ENCODE measurements at places on chromosomes 2 and 18.

DNA sequence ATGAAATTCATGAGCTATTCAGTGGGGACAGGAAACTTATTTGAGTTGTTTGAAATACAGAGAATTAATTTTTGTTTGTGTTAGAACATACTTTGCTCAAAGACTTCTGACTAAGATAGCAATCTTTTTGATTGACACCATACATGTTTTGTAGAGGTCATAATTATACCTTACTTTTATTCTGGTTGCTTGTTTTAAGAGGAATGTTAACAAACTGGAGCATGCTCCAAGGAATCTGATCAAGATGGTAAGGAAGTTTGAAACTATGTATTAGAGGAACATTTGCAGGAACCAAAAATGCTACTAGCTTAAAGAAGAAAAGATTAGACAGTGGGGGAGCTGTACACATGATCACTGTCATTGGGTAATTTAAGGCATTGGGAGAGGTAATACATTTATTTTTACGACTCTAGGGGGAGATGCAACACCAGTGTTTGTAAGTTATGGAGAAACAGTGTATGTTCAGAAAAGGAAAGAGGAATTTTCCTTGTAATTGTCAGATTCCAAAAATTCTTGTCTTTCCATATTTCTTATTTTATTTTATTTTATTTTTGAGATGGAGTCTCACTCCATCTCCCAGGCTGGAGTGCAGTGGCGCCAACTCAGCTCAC is 8.0 kb downstream of the AGFG1 start:
- DNase-seq = no peak

- peak; percentile 30 for DNase-seq
Observed at GRCh38 chr18:29874519-29875098, 1167.9 kb downstream of the DSC3 start.

GRCh38 chr2:219253753-219254589 is at the start of gene TUBA4A:
Gene TUBA4A (minus strand): TSS chr2:219253918. CDS start chr2:219253858, 60 bp downstream.
- DNase-seq = peak; percentile 51

- DNase-seq = no peak
Observed at GRCh38 chr2:207341804-207342203, 176.1 kb upstream of the KLF7 start.

- DNase-seq = peak; percentile 38
Observed at GRCh38 chr2:145598434-145598833, 1078.5 kb upstream of the ZEB2 start.

GRCh38 chr2:197993363-197993762 is 189.0 kb downstream of the PLCL1 start:
- no peak for DNase-seq

GRCh38 chr2:128756365-128756717 is 437.7 kb upstream of the HS6ST1 start:
- DNase-seq = no peak

DNA sequence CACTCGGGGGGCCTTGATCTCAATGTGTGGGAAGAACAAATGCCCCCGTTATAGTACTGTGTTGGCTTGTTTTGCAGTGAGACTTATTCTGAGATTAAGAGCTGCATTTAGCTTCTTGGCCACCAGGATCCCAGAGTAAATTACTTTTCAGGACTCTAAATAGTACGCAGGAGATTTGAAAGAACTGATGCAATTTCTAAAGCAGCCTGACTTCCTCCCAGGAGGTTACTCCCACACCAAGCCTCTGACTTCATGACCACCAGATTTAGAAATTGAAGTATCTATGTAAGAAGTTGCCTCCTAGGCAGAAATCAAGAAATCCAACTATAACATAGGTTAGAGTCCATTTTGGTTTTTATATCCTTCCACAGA is 67.0 kb downstream of the FEZ2 start:
- peak; percentile 33 for DNase-seq

GRCh38 chr2:234061624-234062257 is 11.2 kb downstream of the SPP2 start:
- no peak for DNase-seq

DNA sequence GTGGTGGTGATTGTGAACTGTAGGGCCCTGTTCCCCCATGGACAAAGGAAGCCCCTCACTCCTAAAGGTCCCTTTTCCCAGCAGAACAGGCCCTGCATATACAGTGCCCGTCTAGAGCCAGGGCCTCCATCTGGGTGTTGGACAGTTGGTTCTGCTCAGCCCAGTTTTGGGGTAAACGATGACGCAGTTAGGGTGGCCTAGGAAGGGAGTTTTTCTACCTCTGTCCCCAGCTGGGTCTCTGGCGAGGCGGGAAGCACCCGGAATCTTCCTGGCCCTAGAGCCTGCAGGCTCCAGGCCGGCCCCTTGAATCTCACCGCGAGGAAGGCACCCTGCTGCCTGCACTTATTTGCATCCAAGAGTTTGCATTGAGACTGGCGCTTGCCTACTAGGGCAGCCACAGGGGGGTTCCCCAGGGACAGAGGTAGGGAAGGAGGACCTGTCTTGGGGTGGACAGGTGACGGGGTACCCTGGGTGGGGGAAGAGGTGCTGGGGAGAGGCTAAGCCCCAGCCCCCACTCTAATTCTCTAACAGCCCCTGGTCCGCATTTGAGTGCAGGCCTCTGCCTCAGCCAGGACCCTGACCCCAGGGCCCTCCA is 529 bp upstream of the MTA3 start:
- DNase-seq = peak; percentile 32

DNA sequence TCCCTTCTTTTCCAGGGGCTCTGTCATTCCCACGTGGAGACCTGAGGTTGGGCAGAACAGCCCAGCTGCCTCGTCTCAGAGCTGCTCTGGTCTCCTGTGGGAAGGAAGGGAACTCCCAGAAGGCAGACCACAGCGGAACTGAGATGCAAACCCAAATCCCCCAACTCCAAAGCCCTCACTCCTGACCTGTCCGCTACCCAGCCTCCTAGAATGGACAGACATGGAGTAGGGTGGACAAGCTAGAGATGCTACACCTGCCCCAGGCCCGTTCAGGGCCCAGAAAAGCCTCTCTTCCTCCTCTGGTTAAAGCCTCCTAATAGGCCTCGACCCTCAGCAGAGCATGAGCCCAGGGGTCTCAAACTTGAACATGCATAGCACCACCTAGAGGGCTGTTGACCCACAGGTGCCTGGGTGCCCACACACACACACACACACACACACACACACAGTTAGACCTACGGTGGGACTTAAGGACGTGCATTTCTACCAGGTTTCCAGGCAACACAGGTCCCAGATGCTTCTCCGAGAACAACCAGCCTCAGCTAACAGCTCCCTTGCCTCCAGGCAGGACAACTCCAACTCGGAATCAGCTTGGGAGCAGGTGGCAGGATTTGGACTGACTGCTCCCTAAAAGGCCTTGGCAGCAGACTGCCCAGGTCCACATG is 93.5 kb downstream of the TNS1 start:
- DNase-seq = no peak

- DNase-seq = no peak
Observed at GRCh38 chr2:24466871-24467870, 23.9 kb upstream of the NCOA1 start.

- no peak for DNase-seq
Observed at GRCh38 chr2:184162426-184162825, 435.9 kb upstream of the ZNF804A start.

- peak; percentile 76 for DNase-seq
Observed at GRCh38 chr2:58032016-58032763, 14.4 kb upstream of the VRK2 start.

DNA sequence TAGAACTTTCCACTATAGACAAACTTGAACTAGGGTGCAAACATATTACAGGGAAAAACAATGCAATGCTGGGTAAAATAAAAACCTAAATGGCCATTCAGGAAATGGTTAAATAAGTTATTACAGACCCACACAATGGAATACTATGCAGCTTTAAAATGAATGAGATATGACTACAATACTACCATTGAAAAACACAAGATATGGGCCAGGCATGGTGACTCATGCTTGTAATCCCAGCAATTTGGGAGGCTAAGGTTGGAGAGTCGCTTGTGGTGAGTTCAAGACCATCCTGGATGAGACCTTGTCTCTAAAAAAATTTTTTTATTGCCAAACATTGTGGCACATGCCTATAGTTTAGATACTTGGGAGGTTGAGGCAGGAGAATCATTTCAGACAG is 6.8 kb downstream of the PECR start:
- DNase-seq = no peak

GRCh38 chr2:101339266-101339880 is 30.9 kb upstream of the RNF149 start:
- no peak for DNase-seq

DNA sequence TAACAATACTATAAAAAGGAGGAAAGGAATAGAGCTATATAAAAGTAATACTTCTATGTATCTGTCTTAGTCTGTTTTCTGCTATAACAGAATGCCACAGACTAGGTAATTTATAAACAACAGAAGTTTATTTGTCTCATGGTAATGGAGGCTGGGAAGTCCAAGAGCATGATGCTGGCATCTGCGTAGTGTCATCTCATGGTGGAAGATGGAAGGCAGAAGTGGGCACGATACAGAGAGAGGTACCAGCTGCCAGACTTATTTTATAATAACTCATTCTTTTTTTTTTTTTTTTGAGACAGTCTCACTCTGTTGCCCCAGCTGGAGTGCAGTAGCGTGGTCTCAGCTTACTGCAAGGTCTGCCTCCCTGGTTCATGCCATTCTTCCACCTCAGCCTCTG is 4.3 kb downstream of the DHX57 start:
- no peak for DNase-seq

- DNase-seq = no peak
Observed at GRCh38 chr2:39667104-39667885, 1.6 kb downstream of the TMEM178A start.

DNA sequence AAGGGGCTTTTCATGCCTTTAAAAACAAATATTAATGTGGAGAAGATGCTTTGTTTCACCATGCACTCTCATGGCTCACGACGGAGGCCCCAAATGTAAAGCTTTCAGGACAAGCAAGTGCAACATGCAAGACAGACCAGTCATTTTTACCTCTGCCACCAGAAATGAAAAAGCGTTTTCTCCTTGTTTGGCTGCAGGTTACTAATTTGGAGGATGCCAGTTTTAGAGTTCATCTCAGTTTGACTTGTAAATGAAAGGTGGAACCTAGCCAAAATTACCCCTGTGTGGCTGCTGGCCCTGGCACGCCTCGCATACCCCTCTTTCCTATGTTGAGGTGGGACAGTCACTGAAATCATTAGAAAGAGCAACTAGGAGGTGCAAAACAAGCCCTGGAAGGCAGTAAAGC is 138.6 kb downstream of the BCL2 start:
- DNase-seq = no peak

DNA sequence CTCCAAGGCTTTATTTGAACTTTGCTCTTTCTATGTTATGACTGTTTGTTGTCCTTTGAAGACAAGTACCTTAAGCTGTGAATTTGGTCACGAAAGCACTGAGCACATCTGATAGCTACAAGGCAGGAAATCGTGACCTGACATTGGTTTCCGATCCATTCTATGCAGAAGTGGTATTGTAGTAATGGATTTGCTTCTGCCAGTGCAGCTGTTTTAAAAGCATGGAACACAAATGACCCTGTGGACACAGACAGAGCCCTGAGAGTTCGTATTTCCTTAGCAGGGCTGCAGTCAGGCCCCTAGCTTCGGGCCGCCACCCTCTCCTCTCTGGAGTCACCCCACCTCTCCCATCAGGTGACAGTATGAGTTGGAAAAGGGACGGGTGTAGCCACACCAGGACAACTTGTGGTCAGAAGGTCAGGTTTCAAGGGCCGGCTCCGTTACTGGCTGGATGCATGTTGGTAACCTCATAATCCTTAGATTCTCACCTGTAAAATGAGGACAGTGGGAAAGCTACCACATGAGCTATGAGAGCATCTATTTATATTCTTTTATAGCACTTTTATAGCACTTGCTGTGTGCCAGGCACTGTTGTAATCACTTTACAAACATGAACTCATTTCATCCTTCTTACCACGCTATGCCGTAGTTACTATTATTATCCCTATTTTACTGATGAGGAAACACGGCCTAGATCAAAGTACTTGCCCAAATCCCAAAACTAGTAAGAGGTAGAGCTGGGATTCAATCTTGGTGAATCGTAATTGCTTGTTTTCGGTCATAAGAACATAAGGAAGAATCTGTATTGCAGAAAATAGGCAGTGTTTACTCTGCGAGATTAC is 70.2 kb downstream of the SPATS2L start:
- no peak for DNase-seq

GRCh38 chr18:58132595-58133261 is 88.7 kb downstream of the NEDD4L start:
- peak; percentile 28 for DNase-seq

DNA sequence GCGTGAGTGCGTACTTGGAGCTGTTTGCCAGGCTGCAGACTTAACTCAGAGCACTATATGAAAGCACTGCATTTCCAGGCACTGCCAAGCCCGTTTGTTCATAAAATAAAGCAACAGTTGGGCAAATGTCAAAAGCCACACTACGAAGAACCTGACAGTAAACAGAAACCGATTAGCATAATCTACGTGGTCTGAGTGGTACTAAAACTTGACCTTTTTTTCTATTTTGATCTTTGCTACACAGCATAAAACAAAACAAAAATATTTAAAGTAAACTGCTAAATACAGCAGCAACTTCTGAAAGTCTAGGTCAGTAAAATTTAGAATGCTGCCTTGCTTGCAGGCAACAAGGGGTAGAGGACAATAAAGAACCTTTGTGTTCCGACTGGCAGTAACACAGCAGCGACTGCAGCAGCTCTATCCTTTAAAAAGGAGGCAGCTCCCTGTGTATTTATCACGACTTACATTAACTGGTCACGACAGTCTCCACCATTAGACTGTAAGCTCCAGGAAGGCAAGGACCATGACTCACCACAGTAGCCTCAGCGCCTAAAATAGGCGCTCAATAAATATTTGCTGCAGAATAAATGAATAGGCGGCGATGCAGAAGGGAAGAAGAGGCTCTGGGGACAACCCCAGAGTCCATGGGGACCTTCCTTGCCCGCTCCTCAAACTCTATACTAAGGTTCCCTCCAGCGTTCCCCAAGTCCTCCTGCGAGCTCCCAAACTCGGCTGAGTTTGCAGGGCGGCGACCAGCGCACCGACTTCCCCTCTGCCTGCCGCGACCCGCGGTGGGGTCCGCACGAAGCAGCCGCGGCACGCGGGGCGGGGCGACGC is 902 bp downstream of the SS18 start:
- peak; percentile 48 for DNase-seq

- DNase-seq = no peak
Observed at GRCh38 chr2:219908538-219908937, 281.1 kb downstream of the SLC4A3 start.
